ENCODE measurements at places on chromosomes 2 and 18.

DNA sequence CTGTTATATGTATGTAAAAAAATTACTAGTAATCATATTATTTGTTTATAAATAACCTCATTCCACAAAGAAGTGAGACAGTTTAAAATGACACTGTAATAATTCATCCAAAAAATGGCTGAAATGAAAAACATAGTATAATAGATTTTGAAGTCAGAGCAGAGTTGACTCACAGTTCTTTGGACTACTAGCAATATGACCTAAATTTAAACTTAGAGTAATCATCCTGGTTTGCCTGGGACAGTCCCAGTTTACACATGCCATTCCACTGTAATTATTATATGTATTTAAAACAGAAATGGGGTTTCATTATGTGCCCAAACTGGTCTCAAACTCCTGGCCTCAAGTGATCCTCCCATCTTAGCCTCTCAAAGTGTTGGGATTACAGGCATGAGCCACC, 48.3 kb downstream of the CCDC88A start:
- no peak for DNase-seq

DNA sequence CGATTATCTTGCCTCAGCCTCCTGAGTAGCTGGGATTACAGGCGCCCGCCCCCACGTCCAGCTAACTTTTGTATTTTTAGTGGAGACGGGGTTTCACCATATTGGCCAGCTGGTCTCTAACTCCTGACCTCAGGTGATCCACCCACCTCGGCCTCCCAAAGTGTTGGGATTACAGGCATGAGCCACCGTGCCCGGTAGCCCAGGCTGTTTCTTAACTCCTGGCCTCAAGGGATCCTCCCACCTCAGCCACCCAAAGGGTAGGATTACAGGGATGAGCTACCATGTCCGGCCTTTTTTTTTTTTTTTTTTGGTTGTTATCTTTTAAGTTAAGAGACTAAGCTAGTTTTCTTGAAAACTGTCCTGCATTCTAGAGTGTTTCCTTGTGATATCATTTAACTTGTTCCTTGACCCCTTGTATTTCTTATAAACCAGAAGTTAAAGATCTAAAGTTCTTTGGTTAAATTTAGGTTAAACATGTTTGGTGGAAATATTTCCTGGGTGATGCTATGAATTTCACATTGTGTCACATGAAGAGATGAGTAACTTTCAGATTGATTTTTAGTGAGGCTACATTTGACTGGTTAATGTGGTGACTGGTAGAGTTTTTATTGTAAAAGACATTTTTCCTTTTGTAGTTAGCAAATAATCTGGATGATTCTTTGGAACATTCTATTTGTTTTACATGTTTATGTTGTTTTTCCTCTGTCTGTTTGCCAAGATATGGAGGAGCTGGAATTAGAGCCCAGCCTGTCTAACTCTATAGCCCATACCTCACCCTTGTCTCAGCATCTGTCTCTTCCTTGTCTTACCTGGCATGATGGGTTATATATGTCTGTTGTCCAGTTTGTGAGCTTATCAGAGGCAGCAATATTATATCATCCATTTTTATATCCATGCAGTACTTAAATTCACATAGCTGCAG, 5.2 kb downstream of the NCAPH start:
- DNase-seq, result no peak

DNA sequence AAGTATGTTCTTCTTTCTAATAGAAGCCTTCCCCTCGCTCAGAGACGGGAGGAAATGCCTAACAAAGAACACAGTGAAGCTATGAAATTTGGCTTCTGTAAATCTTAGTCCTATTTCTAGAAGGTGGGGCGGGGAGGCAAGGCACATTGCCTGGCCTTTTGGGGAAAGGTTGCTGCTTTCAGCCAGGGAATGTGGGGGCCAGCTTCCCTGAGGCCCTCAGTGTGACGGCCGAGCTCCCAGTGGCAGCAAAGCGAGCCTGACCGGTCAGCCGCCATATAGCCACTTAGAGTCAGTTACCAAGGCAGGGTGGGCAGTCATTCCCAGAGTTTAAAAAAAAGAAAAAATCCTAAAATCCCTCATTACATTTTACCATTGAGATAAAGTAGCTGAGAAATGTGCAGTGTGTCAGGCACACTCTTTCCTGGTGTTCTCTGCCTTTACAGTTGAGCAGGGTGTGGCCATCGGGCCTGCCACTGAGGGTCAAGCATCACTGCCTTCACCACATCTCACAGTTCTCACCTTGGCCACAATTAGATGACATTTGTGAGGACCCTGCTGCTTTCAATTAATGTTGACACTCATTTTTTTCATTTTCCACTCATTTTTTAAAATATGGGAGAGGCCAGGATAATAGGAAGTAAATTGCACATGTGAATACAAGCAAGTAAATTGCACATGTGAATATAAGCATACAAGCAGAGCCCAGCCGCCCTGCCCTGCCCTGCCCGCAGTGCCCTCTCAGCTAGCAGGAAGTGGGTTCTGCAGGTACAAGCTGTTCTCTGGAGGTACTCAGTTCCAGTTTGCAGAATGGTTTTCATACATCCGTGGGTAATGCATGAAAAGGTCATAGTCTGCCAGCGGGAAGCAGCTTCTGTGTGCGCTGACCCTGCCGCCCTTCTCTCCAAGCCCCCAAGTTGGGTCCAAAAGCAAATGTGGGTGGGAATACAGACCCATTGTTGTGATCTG, 76.9 kb downstream of the WDSUB1 start:
- no peak for DNase-seq

DNA sequence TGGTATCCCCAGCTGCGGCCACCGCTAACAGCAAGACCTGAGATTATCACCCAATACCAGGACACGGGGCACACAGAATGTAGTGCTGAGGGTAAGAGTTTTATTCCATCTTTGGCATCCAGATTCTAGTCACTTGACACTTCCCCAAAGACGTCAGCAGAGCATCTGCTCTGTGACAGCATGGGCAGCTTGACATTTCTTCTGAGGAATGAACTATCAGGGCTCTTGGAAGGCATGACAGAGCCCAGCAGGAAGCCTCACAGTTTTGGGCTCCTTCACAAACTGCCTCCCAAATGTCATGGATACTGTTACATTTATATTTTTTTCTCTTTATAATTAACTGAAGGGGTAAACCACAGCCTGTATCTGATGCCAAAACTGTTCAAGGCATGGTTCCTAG, 1010.7 kb downstream of the TDRD15 start:
- no peak for DNase-seq

DNA sequence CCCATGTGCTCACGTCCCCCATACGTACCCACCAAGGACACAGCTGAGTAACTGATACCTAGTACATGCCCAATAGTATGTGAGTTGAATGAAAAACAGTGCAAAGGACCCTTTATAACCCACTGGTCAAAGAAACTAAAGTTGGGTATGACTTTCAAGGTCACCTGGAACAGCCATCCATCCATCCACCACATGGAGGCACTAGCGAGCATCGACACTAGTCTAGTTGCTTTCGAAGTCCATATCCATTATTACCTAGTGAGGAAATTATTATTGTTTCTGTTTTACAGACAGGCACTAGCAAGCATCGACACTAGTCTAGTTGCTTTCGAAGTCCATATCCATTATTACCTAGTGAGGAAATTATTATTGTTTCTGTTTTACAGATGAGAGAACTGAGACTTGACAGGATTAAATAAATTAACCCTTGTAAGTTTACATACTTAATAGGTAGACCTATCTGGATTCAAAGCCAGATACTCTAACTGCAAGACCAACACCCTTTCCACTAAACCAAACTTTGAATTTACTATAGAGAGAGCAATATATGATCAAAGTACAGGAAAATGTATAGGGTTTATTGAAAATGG, 233.7 kb downstream of the METTL4 start:
- peak; percentile 21 for DNase-seq

GRCh38 chr2:240121190-240121589, 14.9 kb downstream of the COPS9 start:
- no peak for DNase-seq

DNA sequence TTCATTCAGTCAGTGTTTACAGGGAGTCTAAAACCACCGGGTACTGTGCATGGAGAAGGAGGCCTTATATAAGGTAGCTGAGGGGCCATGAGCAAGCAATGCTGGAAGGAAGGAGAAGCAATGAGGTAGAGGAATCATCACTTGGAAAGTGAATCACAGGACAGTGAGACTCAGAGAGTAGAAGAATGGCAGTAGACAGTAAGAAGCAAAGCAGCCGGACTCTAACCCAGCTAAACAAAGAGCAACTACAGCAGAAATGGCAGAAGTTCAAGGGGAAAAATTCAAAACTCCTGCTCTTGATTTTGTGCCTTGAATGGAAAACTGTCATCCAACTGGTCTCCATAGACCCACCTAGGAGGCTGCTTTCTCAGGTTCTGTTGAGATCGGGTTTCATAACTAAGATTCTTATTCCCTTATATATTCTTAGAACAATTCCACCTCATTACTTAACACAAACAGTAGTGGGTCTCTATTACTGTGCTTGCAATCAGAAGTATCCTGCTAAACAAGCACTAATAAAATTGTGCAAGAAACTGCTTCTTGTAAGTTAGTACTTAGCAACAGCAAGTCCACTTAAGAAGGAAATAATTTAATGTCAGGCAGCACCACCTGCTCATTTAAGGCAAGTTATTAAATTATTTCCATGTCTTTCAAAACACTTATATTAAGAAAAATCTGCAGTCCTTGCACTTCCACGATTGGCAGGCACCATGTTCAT, 68.0 kb downstream of the RBMS1 start:
- DNase-seq, result no peak

- no peak for DNase-seq
Observed at GRCh38 chr2:19711470-19712372, 190.1 kb downstream of the TTC32 start.

DNA sequence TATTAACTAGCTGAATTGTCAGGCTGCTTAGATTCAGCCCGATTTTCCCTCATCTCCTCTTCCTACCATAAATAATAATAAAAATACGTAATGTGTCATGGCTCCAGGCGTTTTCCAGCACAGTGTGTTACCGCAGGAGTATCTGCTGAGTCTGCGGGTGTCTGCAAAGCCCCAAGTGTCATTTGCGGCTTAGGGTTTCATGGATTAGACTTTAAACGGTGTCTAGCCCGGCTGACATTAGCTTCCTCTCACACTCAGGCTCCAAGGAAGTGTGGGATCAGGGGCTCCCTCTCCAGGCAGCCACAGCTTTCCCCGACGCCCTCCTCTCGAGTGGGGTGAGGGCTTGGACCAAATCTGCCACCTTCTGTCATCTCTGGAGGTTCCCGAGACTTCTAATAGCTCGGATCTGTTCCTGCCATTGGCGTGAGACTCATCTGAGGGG, 14.1 kb upstream of the HOXD1 start:
- DNase-seq, result no peak

DNA sequence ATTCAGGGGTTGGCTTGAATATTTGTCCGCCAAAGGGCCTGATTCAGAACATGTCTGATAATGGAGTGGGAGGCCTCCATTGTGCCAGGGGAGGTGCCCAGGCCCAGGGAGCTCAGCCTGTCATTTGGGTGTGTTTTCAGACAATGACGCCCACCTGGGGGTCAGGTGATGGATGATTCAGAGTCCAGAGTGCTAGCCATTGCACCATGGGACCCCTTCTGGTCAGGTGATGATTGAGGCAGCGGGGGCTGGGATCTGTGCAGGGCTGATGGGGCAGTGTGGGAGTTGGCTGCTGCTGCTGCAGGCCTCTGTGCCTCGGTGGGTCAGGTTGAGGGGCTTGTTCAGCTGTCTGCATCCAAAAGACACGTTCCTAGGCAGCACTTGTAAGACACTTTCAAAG, 8.3 kb upstream of the ARHGEF4 start:
- DNase-seq, result no peak

DNA sequence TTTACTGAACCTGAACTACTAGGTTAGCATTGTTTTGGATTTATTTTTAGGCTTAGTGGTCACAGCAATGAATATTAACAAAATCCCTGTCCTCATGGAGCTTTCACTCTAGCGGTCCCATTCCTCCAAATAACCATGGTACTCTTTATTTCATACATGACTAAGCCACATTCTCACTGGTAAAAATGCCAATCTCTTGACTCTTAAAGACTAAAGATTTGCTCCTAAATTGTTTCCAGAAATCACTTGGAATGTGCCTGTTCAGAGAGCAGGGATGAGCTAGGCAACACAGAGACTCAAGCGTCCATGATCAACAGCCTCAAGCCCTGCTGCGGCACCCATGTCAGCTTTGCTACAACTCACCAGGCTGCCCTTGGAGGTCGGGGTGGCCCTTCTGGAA, 13.5 kb downstream of the LMAN1 start:
- no peak for DNase-seq

- DNase-seq, result no peak
Observed at GRCh38 chr2:240391111-240392051, 44.1 kb upstream of the GPC1 start.

- DNase-seq, result no peak
Observed at GRCh38 chr2:66794551-66794950, 359.6 kb downstream of the MEIS1 start.

GRCh38 chr2:169761251-169761969, 27.8 kb downstream of the KLHL23 start:
- DNase-seq, result no peak

DNA sequence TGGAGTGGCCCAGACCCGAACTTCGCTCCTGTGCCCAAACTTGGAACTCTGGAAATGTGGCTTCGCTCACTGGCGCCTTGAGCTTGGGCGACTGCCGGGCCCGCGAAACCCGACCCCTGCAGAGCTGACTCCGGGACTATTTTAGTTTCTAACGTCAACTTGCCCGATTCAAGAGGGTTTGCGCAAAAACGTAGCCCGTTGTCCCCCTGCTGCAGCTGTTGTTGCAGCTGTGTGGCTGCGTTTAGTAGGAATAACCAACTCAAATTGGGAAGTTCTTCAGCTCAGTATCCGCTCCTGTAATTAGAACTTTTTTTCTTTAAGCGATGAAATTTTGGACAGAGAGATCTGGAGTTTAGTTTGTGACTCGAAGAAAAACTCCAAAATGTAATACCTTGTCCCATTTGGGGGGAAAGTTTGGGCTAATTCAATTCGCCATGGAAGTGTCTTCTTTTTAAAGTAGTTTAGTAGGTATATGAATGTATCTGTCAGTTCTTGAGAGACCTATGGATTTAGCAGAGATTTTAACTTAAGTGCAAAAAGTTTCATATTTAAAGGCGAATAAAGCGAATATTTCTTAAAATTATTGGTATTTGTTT, 559 bp downstream of the MYL12A start:
- peak; percentile 39 for DNase-seq

- no peak for DNase-seq
Observed at GRCh38 chr2:143026411-143027054, 102.7 kb upstream of the ARHGAP15 start.

GRCh38 chr2:74425523-74425922, 4.0 kb downstream of the WDR54 start:
- no peak for DNase-seq

DNA sequence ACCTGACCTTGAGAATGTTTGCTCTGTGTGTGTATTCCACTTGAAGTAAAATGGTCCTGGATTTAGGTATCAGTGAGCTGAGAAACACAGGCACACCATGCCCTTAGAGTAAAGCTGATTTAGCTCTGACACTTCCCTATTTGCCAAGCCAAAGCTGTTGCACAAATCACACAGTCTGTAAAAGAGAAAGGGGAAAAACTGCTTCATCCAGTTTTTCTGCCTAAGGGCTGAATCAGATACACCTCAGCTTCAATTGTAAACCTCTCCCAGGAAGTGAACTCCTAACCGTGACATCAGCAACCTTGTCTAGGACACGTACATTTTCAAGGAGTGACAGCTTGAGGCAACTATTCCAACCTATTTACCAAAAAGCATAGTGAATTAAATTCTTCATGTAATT, 150.4 kb downstream of the NR4A2 start:
- no peak for DNase-seq
